Activated CD8-positive, alpha-beta memory T cell treated with anti-CD3 and anti-CD28 coated beads for 1 hour (primary cell): ENCODE measurements at places on chromosomes 5 and 9.

DNA sequence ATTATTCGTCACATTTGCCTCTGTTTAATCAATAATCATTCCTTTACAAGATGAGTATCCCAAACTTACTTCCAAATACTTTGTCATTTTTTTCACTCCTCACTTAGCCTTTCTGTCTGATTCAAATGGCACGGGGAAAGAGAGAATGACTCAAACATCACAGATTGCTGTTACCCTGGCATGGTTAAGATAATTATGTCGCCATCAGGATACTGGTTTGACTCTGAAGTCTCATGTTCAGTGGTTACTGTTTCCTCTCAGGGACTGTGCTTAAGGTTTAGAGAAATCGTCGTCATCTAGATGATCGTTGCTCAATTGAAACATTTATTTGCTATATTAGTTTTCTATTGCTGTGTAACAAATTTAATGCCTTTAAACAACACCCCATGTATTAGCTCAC, 45.2 kb upstream of the RAD23B start:
- no peak for DNase-seq

- DNase-seq = no peak
These were observed 232.1 kb downstream of the CDH12 start for GRCh38 chr5:22621084-22621483.

DNA sequence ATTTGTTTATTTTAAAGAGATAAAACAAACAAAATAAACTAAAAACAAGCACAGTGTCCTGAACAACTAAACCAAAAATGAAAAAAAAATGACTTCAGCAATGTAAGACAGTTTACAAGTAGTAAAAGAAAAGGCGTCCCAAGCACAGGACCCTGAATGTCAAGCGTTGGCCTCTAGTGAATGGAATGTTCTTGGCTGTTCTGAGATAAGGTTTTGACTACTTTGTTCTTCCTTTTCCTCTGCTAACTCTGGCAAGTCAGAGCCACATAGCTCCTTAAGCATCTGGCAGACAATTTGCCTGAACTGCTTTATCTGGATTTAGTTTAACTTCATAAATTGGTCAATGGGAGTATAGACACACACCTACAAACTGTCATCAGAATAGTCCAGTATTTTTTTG, 655.2 kb downstream of the ANXA1 start:
- DNase-seq = no peak

- DNase-seq = no peak
These were observed 10.7 kb downstream of the PLGRKT start for GRCh38 chr9:5427005-5427404.

- DNase-seq = no peak
These were observed 82.9 kb downstream of the CEMIP2 start for GRCh38 chr9:71685394-71685793.

DNA sequence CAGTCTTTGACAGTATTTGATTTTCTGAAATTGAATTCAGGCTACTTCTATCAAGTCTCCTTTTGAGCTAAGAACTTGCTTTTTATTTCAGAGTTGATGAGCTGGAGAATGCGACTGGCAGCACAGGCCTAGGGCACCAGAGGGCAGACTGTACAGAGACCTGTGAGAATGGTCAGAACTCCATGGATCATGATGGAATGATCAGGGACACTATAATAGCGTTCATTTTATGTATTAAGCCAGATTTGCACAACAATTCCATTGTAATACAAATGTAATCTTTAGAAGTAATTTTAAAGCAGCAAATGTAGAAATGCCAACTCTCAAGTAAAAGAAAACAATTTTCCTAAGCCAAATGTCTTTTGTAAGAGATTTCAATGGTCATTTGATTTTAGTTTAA, 902.4 kb downstream of the NR2F1-AS1 start:
- no peak for DNase-seq

DNA sequence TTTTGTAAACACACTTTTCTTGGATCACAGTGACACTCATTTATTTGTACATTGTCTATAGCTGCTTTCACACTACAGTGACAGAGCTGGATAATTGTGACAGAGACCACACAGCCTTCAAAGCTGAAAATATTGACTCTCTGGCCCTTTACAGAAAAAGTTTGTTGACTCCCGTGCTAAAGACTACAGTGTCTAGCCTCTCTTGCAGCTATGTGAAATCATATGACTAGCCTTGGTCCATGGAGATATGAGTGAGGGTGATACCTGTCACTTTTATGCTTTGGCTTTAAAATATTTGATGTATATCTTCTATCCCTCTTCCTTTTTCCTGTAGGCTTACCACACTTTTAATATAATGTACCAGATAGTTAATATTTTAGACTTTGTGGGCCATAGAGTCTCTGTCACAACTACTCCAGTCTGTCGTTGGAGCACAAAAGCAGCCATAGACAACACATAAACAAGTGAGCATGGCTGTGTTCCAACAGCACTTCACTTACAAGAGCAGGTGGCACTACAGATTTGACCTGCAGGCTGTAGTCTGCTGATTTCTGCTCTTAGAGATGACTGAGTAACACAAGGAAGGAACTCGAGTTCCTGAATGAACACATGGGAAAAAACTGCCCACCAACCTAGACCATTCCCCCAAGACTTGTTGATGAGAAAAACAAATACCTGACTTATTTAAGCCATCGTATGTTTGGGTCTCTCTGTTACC, 73.5 kb upstream of the ANKRD55 start:
- DNase-seq = no peak

GRCh38 chr5:98880598-98880997, 48.2 kb downstream of the CHD1 start:
- DNase-seq = no peak

GRCh38 chr9:98418578-98419259, 163.3 kb upstream of the TBC1D2 start:
- DNase-seq = no peak

DNA sequence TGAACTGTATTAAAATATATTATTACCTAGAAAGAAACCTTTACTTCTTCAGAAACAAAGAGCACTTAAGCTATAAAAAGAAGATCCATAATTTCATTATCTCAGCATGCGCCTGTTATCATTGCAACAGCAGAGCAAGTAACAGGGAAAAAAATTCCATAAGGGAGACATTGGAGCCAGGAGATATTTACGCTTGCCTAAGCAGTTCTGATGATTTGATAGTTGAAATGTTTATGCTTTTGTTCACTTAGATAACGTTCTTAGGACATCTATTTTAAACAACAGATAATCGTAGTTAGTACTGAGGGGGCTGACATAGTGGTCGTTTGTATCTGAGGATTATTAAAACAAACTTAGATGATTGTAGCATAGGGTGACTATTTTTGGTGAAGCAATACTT, 252.5 kb downstream of the NNT start:
- DNase-seq = no peak

GRCh38 chr5:103307470-103307869, 48.9 kb downstream of the MACIR start:
- DNase-seq = no peak

DNA sequence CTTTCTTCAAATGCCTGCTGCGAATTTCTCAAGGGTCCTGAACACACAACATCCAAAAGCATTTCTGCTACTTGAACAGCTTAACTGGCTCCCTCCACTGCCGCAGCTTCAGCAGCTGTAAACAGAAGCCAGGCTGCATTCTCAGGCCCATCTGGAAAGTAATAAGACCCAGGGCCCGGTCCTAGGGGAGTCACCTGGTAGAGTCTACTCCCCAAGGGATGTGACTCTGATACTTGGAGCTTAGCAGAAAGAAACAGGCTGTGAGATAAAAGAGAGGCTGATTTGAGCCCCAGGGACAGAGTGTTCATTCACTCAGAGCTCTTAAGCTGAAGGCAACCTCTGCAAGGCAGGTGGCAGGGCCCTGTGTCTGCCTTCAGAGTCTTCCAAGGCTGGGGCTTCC, 356.8 kb downstream of the SPOCK1 start:
- DNase-seq = no peak

- no peak for DNase-seq
These were observed 117.2 kb downstream of the NRG2 start for GRCh38 chr5:139925650-139926640.

- DNase-seq = no peak
These were observed 44.8 kb downstream of the NIM1K start for GRCh38 chr5:43236653-43237355.

DNA sequence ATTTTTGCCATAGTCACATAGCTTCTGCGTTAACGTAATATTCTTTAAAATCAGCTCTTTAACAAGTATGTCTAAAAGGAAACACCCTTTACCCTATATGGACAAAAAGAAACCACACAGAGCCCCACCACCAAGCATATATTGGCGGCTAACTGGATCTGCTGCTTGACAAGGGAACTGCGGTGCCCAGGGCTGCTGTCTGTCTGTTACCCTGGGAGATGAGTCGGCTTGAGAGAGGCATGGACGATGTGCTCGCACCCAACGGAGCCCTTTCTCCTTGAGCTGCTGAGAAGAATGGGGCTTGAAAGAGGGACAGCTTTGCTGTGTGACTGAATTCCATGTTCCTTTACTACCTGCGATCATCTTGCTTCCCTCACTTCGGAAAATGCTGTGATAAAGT, 158.6 kb upstream of the SHB start:
- no peak for DNase-seq

GRCh38 chr9:1939926-1940368, 75.2 kb upstream of the SMARCA2 start:
- no peak for DNase-seq

GRCh38 chr5:96321345-96321744, 111.7 kb downstream of the PCSK1 start:
- no peak for DNase-seq

GRCh38 chr9:130946766-130947617, 7.9 kb upstream of the FIBCD1 start:
- DNase-seq = no peak

GRCh38 chr9:99593610-99594009, 228.1 kb upstream of the NR4A3 start:
- DNase-seq = no peak

DNA sequence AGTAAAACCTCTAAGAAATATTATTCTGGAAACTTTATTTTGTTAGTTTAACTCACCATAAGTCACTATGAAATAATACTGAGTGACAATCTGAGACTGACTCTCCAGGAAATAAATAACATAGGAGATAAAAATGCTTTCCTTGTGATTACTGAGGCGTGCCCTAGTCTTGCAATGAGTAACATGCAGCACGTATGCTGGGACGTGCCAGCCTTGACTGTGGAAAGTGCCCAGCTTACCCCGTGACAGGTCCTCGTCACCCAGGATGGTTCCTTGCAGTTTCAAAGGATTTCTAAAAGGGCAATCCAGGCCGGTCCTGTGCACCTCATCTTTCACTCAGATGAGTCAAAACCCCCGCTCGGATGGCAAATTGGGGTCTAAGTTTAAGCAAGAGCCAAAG, 720.8 kb upstream of the ADAMTS16 start:
- no peak for DNase-seq

DNA sequence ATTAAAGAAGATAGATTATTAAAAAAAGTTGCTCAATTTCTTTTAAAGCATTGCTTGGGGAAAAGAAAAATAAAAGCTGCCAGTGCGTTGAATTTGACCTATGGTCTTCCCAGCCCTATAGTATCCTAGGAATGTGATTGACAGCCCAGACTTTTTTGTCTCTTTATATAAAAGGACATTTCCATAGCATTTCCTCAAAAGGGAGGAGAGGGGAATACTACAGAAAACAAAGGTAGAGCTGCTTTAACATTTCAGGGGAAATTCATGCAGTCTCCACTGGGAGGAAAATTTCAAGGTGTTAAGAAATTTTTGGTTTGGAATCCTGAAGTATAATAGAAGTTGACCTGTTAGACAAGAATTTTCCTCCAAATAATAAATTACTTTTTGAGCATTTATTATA, 17.9 kb upstream of the GPR151 start:
- DNase-seq = no peak

DNA sequence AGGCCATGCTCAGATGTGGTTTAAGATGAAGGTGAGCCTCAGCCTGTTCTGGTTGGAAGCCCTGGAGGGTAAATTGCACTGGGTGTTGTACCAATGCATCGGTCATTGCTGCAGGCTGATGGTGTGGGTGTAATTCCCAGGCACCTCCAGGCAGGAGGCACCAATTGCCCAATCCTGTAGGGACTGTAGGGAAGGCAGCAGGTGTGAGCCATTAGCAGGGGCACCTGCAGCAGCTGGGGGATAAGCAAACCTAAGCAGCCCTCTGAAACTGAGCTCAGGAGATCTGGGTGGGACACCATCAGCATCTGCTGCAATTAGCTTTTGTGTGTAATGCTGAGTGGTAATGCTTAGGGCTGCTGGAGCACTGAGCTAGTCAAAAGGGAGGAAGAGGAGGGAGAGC, 190.1 kb upstream of the TBC1D2 start:
- no peak for DNase-seq

- DNase-seq = no peak
These were observed 1.4 kb upstream of the DAB2 start for GRCh38 chr5:39426051-39426745.

DNA sequence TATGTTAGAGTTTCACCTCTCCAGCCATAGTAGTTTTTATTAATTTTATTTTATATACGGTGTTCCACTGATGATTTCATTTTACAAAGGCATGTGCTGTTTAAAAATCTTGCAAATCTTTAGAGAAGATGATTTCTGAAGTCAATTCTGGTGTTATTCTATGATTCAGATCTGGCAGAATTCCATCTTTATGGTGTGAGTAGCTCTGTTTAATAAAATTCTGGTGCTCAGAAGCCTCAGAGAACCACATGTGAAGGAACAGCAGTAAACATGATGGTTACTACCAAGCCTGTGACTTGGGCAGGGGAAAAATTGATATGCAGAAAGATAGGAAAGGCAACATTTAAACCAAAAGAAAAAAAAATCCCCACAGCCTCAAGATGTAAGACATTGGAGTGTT, 299.7 kb downstream of the NPR3 start:
- DNase-seq = no peak

- DNase-seq = no peak
These were observed 320.9 kb downstream of the IRX2 start for GRCh38 chr5:2430606-2431005.

- DNase-seq = no peak
These were observed 389.2 kb upstream of the FTMT start for GRCh38 chr5:121462441-121462840.

- no peak for DNase-seq
These were observed 473.7 kb upstream of the KLF4 start for GRCh38 chr9:107963246-107963645.

- no peak for DNase-seq
These were observed 1.4 kb downstream of the GTF3C5 start for GRCh38 chr9:133032171-133032570.

DNA sequence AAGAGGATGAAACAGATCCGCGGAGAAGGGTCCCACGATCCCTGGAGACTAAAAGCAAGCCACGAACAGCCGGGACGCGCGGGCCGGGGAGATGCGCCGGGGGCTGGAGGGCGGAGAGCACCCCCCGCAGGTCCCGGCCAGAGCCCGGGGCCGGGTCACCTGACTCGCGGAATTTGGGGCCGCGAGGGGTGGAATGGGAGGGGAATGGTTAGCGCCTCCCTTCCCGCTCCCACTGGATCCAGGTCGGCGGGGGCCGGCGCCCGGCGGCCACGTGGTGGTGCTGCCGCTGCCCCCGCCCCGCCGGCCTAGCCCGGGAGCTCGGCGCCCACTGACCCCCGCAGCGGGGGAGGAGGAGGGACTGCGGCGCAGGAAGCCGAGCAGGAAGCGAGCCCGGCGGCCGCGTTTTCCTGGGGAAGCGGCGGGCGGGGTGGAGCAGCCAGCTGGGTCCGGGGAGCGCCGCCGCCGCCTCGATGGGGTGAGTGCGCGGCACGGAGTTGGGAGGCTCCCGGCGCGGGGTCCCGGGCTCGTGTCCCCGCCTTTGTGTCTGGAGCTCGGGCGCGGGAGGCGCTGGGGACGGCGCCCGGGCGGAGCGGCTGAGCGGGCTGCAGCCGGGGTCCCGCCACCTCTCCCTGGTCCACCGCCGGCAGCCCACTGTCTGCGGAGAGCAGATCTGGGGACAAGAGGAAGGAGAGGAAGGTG, at the start of gene RAI14:
TSS of gene RAI14 (plus strand) at position 328 of the 699 bp plus-strand sequence. CDS start 30,592 bp downstream, outside the sequence.
- no peak for DNase-seq

GRCh38 chr5:43245724-43246385, 53.8 kb downstream of the NIM1K start:
- DNase-seq = no peak
